ENCODE measurements at places on chromosomes 1 and 21.

DNA sequence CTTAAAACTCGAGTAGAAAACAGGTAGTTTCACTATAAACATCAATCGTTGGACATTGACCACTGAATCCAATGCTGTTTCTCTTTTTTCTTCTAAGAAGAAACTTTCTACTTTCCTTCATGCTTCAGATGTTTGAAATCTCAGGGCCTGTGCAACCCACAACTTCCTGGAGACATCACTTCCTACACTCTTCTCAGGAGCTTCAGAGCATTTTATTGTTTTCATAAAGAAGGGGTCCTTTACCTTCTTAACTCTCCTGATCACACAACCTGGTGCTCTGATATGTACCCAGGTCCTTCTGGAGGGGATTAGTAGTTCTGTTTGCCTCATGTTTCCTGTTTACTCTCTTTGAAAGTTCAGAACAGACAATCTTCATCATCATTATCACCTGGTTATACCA, 113.0 kb upstream of the VAV3 start:
- DNase-seq, result no peak

GRCh38 chr21:31577271-31577670, 82.2 kb upstream of the SOD1 start:
- DNase-seq, result no peak

DNA sequence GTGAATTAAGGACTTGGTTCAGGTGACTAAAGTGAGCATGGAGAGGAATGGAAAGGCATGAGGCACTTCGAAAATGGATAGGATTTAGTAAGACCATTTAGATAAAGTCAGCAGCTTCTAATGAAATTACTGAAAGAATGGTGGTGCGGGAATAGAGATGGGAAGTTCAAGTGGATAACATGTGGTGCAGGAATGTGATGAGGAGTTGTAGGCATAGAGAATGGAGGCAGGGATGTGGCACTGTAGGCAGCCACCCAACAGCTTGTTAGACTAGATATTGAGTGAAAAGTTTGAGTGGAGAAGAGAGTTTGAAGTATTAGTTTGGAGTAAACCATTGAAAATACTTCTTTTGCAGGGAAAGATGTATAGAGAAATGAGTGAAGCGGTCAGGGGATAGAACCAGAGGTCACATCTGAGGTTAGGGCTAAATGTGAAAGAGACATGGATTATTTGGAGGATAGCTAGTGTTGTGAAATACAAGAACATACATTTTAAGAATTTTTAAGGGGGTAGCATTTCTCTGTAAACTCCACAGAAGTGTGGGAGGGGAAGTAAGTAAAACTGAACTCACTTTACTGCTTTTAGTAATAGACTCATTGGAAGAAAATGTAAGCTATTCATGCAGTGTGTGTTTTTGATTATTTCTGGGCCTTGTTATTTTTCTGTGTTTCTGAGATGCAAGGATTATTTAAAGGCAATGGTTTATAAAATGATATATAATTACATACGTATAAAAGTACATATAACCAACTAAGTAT, 46.2 kb downstream of the DYRK1A start:
- DNase-seq, result no peak

- no peak for DNase-seq
Measured at GRCh38 chr1:78318011-78318410, 172.8 kb upstream of the PTGFR start.

DNA sequence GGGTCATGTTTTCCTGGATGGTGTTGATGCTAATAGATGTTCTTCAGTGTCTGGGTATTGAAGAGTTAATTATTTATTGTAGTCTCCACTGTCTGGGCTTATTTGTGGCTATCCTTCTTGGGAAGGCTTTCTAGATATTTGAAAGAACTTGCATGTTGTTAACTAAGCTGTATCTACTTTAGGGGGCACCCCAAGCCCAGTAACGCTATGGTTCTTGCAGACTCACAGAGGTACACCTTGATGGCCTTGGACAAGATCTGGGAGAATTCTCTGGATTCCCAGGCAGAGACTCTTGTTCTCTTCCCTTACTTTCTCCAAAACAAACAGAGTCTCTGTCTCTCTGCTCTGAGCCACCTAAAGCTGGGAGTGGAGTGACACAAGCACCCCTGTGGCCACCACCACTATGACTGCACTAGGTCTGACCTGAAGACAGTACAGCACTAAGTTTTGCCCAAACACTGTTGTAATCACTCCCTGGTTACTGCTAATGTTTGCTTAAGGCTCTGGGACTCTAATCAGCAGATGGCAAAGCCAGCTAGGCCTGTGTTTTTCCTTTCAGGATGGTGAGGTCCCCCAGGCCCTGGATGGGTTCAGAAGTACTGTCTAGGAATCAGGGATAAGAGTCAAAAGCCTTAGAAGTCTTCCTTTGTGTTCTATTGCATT, 76.5 kb upstream of the C1orf21 start:
- DNase-seq, result no peak

DNA sequence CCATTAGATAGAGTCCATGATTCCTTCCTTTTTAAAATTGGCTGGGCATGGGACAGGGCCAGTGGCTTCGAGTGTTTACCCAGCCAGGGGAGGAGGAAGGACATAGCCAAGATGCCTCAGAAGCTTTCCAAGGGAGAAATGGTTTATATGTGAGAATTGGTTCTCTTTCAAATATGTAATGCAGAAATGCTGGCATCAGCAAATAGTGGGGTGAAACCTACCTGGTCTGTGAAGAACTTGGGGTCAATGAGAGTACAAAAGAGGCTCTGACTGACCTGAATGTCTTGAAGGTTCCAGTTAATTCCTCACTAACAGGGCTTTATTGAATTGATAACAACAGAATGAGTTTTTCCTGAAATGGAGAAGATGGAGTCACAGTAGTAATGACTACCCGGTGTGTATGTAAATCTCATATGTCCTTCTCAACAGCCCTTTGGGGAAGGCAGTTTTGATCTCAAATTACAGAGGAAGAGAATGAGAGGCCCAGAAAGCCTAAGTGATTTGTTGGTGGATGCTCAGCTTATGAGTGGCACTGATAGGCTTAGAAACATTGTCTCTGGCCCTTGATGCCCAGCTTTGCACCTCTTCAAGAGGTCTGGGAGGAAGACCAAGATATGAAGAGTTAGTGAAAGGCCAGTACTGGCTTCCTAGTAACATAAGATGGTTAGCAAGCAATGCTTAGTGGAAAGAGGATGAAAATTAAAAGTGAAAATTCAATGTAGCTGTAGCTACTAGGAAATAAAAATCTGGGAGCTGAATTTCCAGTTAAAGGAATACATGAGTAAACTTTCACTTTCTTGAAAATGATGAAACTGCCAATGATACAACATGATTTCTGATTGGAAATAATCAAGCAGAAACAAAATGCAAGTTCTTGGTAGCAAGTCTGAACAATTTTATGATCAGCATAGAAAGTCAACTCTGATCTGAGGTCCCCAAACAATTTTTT, 2.7 kb downstream of the ATF3 start:
- no peak for DNase-seq

- DNase-seq, result no peak
Measured at GRCh38 chr1:33317946-33318345, 3.0 kb downstream of the A3GALT2 start.

DNA sequence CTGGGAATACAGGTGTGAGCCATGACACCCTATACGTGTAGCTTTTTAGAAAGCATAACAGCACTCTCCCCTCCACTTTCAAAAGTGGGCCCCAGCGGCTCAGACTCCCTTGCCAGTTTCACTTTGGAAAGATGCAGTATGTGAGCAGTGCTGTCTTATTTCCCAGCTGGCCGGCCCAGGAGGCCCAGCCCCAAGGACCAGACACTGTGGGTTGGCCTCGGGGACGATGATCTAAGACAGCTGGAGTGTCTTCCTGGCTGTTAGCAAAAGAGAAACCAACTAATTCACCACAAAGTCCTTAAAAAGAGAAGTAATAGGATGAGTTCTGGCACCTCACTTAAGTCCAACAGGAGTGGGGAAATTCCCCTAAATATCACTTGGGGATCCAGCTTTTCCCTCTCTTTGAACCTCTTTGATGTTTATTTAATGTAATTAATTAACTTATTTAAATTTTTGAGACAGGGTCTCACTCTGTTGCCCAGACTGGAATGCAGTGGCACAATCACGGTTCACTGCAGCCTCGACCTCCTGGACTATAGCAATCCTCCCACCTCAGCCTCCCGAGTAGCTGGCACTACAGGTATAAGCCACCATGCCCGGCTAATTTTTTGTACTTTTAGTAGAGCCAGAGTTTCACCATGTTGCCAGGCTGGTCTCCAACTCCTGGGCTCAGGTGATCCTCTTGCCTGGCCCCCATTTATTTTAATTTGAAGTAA, 17.6 kb upstream of the CLIC4 start:
- no peak for DNase-seq

- no peak for DNase-seq
Measured at GRCh38 chr1:92748138-92748537, 36.8 kb downstream of the EVI5 start.

DNA sequence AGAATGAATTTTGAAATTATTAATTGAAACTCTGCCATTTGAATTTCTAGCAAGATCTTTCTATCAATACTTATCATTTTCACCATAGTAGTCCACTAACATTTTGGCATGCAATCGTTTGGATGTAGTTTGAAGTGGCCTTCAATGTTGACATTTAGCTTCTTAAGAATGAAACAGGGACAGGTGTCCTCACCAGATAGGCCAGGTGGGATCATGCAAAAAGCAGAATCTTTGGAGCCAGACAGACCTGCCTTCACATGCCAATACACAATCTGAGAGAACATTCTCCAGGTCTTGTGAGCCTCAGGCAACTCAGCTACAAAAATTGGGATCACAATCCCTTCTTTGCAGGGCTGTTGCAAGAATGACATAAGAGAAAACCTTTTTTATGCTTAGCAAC, 18.3 kb upstream of the HSPA13 start:
- no peak for DNase-seq

Data from stimulated activated CD4-positive, alpha-beta T cell treated with anti-CD3 and anti-CD28 coated beads, Interleukin-15, amount 100 ng/mL, for 48 hours (primary cell).